D721Med (cell line): ENCODE measurements at places on chromosomes 3 and 15.

DNA sequence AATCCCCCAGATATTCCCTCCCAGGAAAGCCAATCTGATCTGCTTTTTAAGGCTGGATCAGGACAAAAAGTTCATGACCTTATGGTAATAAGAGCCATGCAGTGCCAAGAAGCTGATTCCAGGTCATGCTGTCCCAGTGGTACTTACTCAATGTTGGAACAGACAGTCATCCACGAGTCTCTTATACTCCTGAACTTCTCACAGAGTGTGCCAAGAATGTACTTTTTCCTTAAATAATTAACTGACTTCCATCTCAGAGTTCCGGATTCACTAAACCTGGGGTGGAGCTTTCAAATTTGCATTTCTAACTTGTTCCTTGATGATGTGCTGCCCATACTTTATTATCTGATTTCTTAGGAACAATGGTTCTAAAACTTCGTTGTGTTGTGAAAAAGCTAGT is 3.4 kb upstream of the P3H2 start:
- no peak for DNase-seq

- no peak for DNase-seq
Observed at GRCh38 chr3:57755368-57755675, 787 bp upstream of the SLMAP start.

DNA sequence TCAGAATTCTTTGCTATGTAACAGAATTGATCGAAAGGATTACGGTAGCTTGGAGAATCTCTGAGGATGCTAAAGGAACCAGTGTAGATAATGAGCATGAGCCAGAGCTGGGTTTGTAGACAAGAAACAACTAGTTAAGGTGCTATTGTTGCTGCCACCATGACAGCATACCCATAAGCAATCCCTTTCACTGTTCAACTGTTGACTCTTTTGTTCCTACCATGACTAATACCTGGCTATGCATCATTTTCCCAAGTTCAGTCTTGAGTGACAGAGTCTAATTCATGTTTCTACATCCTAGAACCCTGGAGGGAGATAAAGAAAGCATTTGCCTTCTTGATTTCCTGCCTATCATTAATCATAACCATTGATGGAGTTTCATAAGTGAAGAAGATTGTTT is 600.3 kb downstream of the OTOL1 start:
- DNase-seq, result no peak

DNA sequence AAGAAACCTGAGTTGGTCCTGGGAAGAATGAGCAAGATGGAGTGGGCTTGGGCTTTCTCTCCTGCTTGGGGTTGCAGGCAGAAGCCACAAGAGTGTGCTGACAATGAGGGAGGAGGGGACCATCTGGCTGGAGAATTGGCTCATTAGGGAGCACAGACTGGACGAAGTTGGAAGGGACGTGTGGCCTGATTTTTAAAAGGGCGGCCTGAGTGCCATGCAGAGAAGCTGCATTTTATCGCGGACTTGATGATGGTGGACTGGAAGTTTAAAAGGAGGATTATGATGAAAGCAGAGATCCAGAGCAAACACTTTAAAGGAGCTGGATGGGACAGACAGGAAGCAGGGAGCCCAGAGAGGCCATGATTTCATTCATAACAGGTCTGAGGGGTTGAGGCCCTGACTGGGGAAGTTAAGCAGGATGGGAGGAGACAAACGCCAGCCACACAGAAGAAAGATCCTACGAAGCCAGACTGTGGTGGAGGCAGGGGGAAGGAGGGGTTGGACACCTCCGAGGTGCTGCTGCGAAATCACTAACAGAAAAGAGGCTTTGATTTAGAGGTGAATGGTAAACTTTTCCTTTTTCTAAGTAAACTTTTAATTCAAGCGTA is 23.6 kb downstream of the TLNRD1 start:
- DNase-seq, result no peak

DNA sequence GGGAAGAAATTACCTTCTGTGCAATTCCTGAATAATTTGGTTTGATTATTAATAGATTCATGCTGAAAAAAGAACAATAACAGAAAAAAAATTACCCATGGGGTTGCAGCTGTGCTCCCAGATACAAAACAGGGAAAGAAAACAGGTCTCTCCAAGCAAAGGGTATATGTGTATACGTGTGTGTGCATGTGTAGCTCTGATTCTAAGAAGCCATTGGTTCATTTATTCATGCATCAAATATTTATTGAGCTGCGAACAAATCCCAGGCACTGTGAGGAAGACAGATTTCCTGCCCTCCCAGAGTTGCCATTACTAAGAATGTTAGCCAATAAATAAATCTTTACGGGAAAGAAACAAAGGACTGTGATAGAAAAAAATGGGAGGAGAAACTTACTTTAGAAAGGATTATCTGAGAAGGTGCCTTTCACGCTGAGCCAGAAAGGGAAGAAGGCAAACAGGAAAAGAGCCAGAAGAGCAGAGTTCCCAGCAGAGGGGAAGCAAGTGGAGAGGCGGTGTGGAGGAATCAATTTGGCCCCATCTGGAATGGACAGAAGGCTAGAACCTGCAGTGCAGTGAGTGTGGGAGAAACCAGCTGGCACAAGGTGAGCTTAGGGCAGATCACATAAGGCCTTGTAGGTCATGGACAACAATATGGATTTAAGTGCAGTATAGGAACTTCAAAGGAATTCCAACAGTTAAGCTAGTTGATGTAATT is 20.7 kb downstream of the CHL1 start:
- DNase-seq, result no peak

- DNase-seq, result no peak
Observed at GRCh38 chr3:60698117-60698516, 553.1 kb downstream of the FHIT start.

DNA sequence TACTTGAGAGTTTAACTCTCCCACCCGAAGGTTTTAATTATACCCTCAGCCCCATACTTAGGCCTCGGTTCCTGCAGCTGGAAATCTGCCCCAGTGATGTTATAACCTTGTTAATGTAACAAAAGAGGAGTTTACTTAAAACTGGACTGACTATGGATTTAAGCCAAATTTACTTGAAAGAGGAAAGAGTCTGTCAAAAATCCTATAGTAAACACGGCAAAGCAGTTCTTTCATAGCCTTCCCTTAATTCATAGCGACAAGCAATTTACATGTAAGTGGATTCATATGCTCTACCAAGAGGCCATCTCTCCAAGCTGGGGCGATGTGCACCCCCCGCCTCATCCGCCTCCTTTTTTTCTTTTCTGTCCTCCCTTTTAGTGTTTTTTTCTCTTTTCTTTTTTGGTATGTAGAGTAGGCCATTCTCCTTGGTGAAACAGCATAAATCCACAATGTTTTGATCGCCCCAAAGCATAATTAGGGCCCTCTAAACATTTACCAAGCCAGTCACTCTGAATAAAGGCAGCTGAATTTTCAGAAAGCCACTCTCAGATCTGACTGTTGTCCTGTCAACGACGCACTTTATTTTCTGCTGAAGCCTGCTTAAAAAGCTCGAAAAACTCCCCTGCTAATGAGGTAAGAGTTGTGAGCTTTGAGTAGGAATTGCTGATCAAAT is 373.1 kb upstream of the WNT5A start:
- DNase-seq, result no peak

DNA sequence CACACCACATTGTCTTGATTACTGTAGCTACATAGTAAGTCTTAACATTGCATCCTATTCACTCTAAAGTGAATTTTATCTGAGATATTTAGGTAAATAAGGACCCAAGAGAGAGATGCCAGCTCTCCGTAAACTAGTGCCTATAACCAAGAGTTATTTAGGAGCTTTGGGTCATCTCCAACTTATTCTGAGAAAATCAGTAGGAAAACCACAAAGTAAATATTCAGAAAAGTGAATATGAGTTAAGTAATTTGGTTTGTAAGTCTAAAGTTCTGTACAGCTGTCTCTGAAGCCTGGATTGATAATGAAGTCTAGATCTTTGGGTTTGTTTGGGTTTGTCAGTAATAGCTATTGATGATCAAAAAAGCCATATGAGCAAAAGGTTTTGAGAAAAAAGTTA is 120.0 kb downstream of the FNDC3B start:
- DNase-seq, result no peak

DNA sequence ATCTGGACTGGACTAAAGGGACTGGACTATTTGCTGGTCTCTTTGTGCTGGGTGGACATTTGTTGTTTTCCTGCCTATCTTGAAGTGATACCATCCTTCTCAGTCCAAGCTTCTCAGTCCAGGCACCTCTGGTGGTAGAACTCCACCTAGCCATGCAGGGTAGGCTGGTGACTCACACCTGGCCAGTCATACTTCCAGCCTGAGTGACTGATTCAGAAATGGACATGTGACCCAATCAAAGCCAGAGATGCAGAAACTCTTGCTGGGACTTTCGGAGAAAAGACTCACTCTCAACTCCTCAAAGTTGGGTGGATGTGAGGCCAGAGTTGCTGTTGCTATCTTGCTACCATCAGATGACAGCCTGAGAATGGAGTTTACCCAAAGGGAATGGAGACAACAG is 5.6 kb upstream of the ASB14 start:
- no peak for DNase-seq

- DNase-seq, result no peak
Observed at GRCh38 chr15:68206711-68207151, 1.6 kb upstream of the CALML4 start.

DNA sequence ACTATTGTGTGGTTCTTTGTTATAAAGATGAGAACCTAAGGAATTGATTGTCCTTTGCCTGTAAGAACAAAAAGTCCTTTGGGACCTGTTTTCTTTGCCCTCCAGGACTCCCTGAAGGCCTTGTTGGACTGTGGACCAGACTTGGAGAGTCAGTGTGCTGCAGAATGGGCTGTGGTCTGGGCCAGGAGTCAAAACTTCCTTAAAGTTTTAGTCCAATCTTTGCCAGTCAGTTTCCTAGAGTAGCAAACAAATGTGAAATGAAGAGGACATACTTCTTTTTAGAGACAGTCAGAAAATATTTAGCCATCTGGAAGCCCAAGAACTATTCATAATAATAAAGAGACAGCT is 45.4 kb downstream of the PDE8A start:
- no peak for DNase-seq

DNA sequence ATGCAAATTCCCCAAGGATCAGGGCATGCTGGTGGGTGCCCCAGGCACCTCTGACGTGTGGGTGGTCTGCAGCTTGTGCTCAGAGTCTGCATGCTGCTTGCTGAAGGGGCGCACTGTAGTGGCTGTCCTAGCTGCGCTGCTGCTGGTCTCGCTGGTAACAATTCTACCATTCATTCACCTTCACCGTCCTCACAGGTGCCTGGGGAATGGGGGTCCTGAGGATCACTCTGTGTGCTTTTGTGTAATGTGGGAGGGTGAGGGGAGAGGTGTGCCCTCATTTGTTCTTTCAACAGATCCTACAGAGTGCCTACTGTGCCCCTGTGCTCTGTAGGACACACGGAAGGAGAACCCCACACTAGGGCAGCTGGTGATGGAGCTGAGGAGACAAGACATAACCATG is 2.1 kb upstream of the ITGA11 start:
- DNase-seq, result no peak

DNA sequence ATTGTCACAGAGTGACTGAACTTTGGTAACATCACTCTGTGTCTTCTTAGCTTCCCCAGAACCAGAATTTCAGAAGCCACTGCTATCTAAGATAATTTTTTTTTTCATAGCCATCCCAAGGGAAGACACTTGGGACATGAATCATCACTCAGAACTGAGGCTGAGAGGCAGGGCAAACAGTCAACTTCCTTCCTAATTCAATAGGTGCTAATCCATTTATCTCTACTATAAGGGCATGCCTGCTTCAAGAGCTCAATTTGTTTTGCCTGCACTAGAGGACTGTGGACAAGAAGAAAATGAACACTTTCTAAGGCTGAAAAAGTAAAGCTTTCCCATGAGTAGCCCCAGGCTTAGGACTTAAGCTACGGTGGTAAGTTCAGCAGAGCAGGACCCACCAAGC is 56.7 kb upstream of the MYRIP start:
- DNase-seq, result no peak

DNA sequence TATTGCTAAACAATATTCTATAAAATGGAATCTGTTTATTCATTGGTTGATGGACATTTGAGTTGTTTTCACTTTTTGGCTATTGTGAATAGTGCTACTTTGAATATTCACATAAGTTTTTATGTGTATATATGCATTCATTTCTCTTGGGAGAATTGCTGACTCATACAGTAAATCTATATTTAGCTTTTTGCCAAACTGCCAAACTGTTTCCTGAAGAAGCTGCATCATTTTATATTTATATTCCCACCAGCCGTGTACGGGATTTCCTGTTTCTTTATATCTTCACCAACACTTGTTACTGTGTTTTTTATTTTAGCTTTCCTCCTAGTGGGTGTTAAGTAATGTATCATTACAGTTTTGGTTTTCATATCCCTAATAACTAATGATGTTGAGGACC is 12.5 kb upstream of the TCAIM start:
- DNase-seq, result no peak

- DNase-seq, result no peak
Observed at GRCh38 chr3:121718205-121718846, 31.2 kb downstream of the GOLGB1 start.

- no peak for DNase-seq
Observed at GRCh38 chr15:98363955-98364354, 284.4 kb upstream of the IGF1R start.

DNA sequence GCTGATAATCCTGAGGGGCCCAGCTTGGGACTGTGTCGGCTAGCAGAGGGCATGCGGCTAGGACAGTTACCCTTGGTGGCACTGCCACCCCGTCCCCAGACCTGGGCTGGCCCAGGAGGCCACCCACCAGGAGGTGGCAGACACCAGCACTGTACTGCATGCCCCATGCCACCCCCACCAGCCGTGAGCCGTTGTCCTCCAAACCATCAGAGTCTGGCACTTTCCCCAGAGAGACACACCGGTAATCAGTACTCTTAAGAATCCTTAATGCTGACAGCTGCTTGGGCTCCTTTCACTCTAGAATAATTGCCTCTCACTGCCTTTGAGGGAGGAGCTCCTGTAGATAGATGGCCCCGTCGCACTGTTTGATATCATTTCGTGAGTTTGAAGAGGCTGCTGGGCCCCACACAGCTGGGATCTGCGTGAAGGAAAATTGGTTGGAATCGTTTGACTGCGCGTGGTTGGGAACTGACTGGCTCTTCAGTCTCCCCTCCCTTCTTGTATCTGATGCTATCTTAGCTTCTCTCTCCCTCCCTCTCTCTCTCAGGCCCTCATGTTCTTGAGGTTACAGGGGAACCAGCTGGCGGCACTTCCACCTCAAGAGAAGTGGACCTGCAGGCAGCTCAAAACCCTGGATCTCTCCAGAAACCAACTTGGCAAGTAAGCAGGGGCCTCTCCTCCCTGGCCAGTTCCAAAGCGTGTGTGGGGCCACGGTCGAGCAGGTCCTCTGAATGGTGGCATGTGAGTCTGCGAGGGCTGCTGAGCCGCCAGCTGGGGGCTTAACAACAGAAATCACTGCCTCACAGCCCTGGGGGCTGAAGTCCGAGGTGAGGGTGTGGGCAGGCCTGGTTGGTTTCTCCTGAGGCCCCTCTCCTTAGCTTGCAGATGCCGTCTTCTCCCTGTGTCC is 94.9 kb downstream of the LRRK1 start:
- no peak for DNase-seq

GRCh38 chr3:47313341-47314055 is 30.8 kb downstream of the KLHL18 start:
- DNase-seq, result no peak

- no peak for DNase-seq
Observed at GRCh38 chr3:30269751-30270445, 336.5 kb upstream of the TGFBR2 start.
